ENCODE measurements at places on chromosomes 16 and 17.

DNA sequence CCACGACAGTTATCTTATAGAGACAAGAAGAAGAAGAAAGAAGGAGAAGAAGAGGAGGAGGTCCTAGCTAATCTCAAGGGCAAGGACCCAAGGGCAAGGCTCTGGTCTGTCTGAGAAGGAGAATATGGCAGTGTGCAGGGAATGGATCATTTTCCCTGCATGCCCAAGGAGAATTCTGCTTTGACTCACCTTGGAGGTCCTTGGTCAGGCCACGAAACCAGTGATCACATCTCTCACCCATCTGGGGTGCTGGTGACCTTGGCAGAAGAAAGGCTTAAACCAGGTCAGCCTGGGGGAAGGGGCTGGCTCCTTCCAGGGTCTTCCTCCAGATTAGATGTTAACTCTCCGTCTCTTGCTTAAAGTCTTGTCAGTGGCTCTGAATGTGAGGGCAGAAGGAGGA is 1.6 kb upstream of the FMNL1 start:
- no peak for DNase-seq
- no peak overlapping the region for H3K27ac ChIP-seq
- H3K36me3 ChIP-seq, result no peaks in the 10 kb centered on the region

GRCh38 chr16:1920727-1921171 is 2.5 kb upstream of the HS3ST6 start:
- H3K27me3 ChIP-seq, result peaks cover 32% of the 10 kb centered on the region
- no peaks in the 10 kb centered on the region for H3K4me1 ChIP-seq
- H3K36me3 ChIP-seq, result no peaks in the 10 kb centered on the region
- peak; percentile 68 for DNase-seq
- H3K27ac ChIP-seq, result no peak overlapping the region

DNA sequence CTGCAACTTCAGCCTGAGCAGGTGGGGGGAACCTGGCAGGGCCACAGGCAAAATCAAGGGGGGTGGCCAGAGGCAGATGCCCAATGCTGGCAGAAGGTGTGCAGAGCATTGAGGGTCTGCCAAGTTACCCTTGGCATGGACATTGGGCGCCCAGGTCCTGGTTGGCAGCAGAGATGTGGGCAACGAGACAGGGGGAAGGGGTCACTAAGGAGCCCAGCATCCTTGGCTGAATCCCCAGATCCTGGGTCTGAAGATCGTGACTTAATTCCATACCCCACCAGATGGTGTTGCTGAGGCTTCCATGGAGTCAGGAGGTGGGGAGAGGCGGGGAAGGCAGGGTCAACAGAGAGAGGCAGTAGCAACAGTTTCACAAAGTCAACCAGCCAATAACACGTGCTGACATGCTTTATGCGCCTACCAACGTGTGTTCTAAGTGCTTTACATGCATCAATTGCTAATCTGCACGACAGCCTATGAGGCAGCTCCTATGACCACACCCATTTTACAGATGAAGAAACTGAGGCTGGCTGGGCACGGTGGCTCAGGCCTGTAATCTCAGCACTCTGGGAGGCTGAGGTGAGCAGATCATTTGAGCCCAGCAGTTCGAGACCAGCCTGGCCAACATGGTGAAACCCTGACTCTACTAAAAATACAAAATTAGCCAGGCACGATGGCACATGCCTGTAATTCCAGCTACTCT is 83.3 kb downstream of the GSG1L start:
- H3K27me3 ChIP-seq, result no peaks in the 10 kb centered on the region
- no peak overlapping the region for H3K27ac ChIP-seq
- H3K36me3 ChIP-seq, result no peaks in the 10 kb centered on the region
- H3K4me3 ChIP-seq, result no peak overlapping the region
- no peak for DNase-seq

DNA sequence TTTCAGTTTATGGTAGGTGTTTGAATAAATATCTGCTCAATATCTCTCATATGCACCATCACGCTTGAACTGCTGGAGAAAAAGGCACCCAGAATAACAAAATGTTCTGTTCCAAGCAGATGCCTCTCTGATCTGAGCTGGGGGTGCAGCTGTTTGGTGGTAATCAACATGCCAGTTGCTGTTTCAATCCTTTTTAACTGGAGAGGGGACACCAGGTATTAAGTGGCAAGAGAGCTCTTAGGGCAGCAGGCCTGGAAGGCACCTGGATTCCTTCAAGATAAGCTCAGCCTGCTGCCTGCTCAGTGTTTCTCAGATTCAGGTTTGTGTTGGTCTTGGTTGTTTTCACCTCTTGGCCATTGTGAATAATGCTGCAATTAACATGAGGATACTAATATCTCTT is 27.2 kb upstream of the VAT1L start:
- no peaks in the 10 kb centered on the region for H3K27me3 ChIP-seq
- no peak for DNase-seq
- H3K4me1 ChIP-seq, result peaks cover 6% of the 10 kb centered on the region
